Heart left ventricle (tissue), 16 donors: ENCODE measurements at places on chromosomes 3 and 15.

DNA sequence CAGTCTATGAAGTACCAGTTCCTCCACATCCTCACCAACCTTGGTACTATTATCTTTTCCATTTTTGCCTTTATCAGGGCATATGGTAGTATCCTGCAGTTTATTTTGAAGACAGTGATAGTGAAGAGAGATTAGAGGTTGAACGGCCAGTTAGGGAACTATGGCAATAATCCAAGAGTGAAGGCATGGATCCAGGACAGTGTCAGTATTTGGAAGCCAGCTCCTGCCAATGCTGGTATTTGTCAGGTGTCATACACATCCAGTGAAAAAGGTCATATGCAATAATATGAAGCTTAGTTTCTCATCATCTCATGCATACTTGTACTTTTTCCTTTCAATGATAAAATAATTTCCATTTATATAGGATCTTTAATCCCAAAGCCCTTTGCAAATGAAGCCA, 56.8 kb upstream of the KCNMB2 start:
- no peak for DNase-seq

DNA sequence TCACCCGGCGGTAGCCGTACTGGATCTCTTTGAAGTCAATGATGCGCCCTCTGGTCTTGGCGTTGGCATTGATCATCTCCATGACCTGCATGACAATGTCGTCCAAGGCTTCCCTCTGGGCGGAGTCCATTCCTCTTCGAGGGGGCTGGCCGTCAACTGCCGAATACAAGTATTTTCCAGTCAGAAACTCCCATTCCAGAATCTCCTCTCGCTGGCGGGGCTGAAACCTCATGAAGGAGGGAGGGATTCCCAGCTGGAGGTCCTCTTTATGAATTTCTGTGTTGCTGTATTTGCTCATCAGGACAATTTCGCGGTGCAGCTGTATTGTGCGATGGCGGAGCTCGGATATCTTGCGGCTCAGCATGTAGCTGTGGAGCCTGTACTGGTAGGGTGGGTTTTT, 73.4 kb downstream of the CHSY1 start:
- no peak for DNase-seq

DNA sequence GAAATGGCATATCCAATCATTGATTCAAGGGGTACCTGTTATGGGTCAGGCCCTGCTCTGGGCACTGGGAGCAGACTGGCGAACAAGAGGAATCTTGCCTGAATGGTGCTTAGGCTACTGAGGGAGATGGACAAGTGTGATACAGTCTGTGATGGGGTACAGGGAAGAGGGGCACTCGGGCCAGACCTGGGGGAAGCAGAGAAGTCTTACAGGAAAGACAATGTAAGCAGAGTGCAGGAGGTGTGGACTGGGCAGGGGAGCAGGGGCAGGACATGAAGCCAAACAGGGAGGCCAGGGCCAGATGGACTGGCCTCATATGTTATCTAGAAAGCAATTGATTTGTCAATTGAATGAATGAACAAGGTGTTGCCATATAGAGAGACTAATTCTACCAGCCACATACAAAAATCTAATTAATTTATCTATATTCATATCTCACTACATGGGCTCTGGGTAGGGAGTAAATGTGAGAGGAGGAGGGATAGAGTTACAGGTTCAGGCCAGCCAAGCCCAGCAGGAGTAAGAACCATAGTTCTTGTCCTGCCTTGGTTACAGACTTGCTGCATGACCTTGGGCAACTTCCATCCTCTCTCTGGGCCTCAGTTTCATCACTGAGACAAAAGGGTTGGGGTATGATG, 3.6 kb upstream of the IGDCC4 start:
- no peak for DNase-seq

DNA sequence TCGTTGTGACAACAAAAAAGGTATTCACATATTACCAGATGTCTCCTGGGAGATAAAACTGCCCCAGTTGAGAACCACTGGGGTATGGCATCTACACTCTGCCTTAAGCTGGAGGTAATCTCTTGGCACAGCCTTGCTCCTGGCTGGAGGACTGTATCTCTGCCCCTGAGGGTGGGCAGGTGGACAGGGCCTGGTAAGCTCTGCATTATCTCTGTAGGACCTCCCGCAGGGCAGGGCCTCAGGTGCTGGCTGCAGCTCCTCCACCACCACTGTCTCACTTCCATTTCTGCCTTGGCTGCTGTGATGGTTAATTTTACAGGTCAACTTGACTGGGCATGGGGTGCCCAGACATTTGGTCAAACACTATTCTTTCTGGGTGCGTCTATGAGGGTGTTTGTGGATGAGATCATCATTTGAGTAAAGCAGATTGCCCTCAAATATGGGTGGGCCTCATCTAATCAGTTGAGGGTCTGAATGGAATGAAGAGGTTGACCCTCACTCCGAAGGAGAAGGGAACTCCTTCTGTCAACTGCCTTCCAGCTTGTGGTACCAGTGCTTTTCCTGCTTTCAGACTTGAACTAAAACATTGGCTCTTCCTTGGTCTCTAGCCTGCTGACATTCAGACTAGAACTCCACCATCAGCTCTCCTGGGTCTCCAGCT, 9.8 kb upstream of the RHCG start:
- no peak for DNase-seq

DNA sequence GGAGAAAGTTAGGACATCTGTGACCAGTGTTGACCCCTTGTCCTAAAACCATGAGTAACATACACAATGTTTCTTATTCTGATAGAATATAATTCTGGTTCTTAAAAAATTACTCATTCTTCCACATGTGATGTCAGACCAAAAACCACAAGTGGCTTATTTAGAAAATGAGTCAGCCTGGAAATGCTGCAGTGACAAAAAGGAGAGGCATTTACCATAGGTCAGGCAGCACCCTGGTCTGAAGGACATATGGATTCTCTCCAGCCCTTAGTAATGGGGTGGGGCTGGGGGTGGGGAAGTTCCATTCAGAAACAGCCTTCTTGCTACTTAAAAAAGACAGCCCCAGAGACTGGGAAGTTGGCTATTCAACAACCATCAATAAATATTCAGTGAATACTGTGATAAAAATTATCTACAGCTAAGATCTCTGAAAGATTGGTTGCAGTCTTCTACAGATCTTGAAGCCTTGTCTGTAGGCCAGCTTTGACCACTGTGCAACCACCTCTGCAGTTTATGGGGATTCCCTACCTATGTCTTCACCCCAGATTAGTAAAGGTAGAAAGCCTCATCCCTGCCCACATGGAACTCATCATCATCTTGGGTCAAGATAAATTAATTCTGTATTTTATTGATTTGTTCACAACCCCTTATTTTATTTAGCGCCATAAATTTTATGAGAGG, 34.9 kb upstream of the TIMP4 start:
- DNase-seq = no peak

GRCh38 chr3:136856665-136857064, 5.3 kb upstream of the NCK1 start:
- no peak for DNase-seq
